Stimulated activated CD8-positive, alpha-beta memory T cell treated with anti-CD3 and anti-CD28 coated beads, Interleukin-4, amount 100 ng/mL, for 1 hour (primary cell): ENCODE measurements at places on chromosomes 3 and 15.

- DNase-seq: no peak
These were observed 163.4 kb upstream of the IGF1R start for GRCh38 chr15:98484914-98485313.

DNA sequence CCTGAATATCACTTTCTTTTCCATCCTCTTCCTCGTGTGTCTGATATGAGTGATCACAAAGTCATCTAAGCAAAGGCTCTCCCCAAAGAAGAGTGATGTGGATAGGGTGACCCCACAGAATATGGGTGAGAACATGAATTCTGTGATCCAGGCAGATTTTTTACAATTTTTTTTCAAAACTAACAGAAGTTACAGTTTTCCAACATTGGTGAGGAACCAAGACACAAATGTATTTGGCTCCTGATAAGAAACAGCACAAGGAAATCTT lies 27.0 kb downstream of the ANXA2 start:
- DNase-seq: no peak

- DNase-seq: no peak
These were observed 369.5 kb downstream of the FEZF2 start for GRCh38 chr3:62003835-62004234.

DNA sequence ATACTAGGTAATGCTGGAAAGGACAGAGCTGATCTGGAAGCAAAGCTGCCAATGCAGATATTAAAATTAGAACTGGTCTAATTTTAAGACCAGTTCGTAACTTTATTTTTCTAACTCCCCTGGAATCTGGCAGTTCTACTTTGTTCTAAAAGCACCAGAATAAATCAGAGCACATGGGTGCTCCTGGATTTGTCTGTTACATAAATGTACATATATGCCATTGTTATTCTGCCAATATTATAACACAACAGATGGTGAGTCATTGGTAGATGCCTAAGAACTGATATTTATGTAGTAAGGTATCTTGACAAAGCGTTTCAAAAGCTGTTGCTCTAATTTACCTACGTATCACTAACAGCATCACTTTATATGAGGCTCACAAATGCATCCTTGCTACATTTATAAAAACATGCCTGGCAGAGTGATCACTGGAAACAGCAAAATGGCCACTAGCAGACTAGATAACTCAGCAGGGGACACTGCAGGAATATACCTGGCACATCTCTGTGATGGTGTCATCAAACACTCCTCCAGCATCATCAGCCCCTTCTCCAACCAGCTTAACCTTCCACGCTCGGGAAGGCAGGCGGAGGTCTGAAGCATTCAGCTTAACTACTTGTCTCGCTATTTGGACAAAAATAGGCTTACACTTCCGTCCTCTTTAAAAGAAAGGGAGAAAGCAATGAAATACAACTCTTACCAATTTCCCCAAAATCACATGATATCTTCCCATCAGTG lies 26.2 kb downstream of the FBXL22 start:
- no peak for DNase-seq

DNA sequence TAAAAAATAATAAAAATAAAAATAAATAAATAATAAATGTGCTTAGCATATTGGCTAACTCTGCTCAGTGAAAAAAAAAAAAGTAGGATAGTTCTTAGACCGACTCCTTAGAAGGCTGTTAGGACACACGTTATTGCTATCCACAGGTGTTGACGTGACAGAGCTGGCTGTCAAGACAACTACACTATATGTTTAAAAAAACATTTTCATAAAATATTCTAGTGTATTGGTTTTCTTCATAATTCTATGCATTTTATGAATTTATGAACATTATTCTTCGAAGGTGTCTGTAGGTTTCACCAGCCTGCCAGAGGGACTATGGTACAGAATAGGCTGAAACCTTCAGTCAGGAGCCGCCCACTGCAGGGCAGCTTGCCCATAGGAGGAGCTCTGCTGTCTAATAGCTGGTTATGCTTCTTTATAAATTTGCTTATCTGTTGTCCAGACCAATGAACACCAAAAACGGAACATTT lies 9.2 kb downstream of the TM4SF1 start:
- DNase-seq: no peak

DNA sequence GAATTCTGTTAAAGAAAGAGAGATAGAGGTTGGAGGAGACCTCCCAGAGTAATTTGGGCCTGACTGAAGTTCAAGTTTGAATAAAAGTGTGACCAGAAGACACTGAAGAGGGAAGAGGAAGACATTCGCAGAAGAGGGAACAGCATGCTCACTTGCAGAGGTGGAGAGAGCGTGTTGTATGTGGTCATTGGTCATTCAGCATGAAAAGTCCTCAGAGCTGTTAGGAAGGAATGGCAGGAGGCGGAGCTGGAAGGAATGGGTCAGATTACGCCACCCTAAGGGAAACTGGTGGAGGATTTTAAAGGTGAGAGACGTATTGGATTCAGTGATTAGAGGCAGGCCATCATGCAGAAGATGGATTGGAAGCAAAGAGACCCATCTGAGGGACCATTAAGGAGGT lies 41.6 kb downstream of the IQCH start:
- no peak for DNase-seq

DNA sequence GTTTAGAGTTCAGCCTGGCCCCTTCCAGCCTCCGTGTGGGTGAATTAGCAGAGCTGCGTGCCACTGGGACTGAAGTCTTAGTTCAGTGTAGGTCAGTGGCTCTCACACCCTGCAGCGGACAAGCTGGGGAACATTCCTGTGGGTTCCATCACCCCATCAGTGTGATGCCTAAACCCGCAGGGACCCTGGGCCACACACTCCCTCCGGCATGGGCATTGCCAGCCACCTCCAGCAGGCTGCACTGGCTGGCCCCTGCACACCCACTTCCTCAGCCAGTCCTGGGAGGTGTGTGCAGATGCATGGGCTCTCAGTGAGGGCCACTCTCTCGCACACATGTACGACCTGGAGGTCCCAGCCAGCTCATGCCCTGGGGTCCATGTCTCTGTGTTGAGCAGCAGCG lies 32.1 kb upstream of the TOPBP1 start:
- DNase-seq: no peak

GRCh38 chr15:40859206-40859851 lies 14.7 kb downstream of the RHOV start:
- peak; percentile 62 for DNase-seq

DNA sequence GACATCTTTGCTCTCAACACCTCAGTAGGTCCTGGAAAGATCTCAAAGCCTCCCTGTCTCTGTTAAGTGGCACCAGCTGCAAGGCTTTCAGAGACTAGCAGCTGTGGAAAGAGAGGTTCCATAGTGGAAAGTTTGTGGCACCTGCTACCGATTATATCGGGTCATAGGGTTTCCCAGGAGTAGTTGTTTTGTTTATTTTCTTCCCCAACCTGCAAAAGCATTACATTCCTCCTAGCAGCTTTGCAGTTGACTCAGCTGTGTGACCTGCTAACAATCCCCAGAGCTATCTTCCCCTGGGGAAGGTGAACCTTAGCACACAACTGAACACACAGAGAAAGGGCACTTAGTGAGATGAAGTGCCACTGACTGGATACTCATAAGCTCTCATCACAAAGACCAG lies 598.9 kb upstream of the GRM7 start:
- DNase-seq: no peak

- DNase-seq: no peak
These were observed 21.7 kb downstream of the THSD4 start for GRCh38 chr15:71136793-71137518.

DNA sequence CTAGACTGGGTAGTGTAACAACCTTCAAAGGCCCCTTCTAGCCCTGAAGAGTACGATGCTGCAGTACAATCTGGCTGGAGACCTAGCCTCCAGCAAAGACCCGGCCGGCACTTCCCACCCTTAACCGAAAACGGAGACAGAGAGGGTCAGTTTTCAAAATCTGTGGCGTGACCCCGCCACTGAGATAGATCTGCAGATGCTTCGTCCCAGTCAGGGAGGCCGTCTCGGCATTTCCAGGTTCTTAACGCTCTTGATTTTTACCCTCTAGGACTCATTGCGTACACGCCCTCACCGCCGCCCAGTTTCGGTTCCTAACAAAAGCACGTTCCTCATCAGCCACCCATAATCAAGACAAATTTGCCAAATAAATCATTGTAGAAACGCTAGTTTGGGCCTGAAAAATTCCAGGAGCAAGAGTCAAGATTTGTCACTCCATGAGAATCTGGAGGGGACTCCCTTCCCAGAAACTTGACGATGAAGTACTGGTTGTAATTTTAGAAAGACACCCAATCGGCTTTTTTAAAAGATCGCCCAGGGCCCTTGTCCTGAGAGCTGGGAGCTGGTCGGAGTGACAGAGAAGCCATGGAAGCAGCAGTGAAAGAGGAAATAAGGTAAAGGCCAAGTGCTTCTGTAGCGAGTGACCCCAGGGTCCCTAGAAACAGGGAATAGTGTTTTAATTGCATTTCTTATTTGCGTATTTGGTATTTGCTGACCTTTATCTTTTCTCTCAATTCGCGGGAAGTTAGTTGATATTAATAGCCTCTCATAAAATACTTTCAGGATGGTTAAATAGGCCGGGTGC lies 868 bp upstream of the TMEM87A start:
- peak; percentile 17 for DNase-seq

GRCh38 chr3:127690823-127691452 lies 18.2 kb downstream of the ABTB1 start:
- DNase-seq: no peak

DNA sequence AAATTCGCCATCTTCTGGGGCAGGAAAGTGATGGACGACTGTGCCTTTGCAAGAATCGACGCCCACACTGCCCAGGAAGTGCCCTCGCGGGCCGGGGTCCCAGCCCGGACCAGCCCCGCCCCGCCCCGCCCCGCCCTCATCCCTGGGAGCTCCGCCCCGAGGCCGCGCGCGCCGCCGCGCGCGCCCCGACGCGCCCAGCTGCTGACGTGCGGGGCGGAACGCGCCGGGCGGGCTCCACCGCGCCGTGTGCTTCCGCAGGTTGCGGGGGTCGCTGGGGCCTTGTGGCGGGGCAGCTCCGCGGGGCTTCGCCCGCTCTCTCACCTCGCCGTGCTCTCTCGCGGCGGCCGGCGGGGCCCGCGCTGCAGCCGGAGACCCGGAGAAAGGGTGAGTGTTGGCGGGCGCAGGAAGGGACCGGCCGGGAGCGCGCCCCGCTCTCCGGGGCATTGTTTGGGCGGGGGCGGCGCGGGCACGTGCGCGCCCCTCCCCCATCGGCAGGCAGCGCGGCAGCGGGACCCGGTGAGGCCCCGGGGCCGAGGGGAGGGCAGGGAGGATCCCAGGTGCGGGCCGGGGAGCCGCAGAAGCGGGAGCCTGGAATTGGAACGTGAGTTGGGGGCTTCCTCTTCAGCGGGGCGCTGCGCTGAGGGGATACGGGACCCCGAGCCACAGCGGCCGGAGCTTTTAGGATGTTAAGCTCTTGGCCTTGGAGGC lies at the start of gene YEATS2:
YEATS2 (plus strand) TSS at position 188 of the 708 bp plus-strand sequence. CDS start 17,366 bp downstream, outside the sequence.
- DNase-seq: peak; percentile 18

- DNase-seq: no peak
These were observed 1138.4 kb downstream of the SI start for GRCh38 chr3:163939926-163940325.

GRCh38 chr3:194168994-194169393 lies 33.0 kb downstream of the HES1 start:
- no peak for DNase-seq

GRCh38 chr3:99532246-99532645 lies 106.1 kb upstream of the COL8A1 start:
- no peak for DNase-seq

- no peak for DNase-seq
These were observed 857.3 kb downstream of the TUSC7 start for GRCh38 chr3:117566926-117567325.

- DNase-seq: no peak
These were observed 109.5 kb upstream of the IL12A start for GRCh38 chr3:159879146-159879545.

DNA sequence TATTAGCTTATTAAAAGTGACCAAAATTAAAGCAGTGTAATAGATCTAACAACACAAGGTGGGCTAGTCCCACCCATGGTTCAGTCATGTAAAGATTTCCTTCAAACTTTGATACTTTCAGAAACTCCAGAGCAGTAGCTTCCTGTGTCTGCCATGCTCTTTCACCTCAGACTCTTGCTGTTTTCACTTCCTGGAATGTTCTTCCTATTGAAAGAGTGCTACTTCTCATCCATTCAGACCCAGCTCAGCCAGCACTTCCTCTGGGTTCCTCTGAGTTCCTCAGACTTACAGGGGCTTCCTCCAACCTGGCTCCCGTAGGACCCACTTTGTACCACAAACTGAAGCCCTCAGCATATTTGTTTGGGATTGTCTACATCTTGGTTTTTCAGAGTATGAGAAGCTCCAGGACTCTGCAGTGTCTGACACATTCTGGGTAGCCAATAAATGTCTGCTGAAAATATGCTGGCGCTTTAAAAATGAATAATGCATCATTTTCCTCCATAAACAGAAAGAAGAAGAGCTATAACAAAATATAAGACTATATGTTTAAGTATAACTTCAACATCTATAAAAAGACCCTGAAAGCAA lies 18.0 kb downstream of the NCEH1 start:
- DNase-seq: no peak

GRCh38 chr3:10389995-10390394 lies 69.1 kb upstream of the SEC13 start:
- no peak for DNase-seq

GRCh38 chr3:196660381-196661166 lies 21.1 kb downstream of the NRROS start:
- DNase-seq: no peak

- no peak for DNase-seq
These were observed 551.1 kb downstream of the NAALADL2 start for GRCh38 chr3:175410251-175410650.

DNA sequence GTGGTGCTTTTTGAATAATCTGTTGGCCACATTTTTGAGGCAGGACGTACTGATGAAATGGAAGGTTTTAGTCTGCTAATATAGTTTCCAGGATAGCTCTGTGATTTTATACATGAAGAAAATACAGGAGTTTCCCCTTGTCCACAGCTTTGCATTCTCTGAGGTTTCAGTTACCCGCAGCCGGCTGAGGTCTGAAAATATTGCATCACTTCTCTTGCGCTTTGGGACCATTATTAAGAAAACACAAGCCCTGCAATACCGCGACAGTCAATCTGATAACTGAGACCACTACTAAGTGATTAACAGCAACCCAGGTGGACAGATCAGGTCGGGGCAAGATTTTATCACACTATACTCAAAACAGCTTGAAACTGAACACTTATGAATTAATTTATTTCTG lies 33.0 kb downstream of the BLM start:
- DNase-seq: no peak

GRCh38 chr3:24435584-24435983 lies 59.1 kb downstream of the THRB start:
- DNase-seq: no peak

DNA sequence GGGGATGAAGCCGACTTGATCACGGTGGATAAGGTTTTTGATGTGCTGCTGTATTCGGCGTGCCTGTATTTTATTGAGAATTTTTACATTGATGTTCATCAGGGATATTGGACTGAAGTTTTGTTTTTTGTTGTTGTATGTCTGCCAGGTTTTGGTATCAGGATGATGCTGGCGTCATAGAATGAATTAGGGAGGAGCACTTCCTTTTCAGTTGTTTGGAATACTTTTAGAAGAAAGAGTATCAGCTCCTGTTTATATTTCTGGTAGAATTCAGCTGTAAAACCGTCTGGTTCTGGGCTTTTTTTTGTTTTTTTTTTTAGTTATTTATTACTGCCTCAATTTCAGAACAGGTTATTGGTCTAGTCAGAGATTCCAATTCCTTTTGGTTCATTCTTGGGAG lies 93.7 kb downstream of the SLC25A26 start:
- no peak for DNase-seq

GRCh38 chr15:83066034-83066733 lies 868 bp downstream of the BTBD1 start:
- DNase-seq: no peak
